ENCODE measurements at places on chromosomes 6 and 20.

DNA sequence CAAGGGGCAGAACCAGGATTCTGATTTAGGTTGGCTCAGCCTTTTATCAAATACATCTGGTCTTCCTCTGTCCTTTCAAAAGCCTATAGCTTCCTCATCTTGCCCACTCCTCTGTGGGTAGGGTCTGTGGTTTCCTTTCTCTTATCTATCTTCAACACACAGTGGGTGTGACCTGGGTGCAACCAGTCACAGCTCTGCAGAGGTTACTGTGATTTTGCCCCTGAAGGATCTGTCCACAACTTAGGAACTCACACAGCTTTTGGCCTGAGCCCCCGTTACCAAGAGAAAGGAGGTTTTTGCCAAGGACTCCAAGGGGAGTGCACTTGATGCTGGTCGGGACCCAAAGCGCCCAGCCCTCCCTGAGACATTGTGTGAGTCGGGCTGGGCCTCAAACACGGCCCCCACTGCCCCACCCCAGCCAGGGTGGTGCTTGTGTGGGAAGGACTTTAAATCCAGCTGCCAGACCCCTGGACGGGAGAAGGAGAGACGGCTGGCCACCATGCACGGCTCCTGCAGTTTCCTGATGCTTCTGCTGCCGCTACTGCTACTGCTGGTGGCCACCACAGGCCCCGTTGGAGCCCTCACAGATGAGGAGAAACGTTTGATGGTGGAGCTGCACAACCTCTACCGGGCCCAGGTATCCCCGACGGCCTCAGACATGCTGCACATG is at the start of gene PI16:
TSS of gene PI16 (plus strand) at position 477 of the 670 bp plus-strand sequence. CDS start at position 500, 23 bp downstream.
- no peak within 1 kb of the TSS for H3K4me3 ChIP-seq
- H3K4me1 ChIP-seq, result peaks cover 29% of the 10 kb centered on the region
- H3K36me3 ChIP-seq, result no peaks in the 10 kb centered on the region

GRCh38 chr20:4014031-4014474 is 1.3 kb downstream of the RNF24 start:
- DNase-seq, result no peak
- peak overlapping the region; percentile 90 for H3K27ac ChIP-seq
- no peaks in the 10 kb centered on the region for H3K36me3 ChIP-seq
- no peaks in the 10 kb centered on the region for H3K27me3 ChIP-seq
- H3K4me1 ChIP-seq, result no peaks in the 10 kb centered on the region

- H3K4me1 ChIP-seq, result no peaks in the 10 kb centered on the region
- DNase-seq, result no peak
- no peak overlapping the region for H3K27ac ChIP-seq
- no peaks in the 10 kb centered on the region for H3K27me3 ChIP-seq
Observed at GRCh38 chr20:4102381-4102780, 87.0 kb upstream of the RNF24 start.

DNA sequence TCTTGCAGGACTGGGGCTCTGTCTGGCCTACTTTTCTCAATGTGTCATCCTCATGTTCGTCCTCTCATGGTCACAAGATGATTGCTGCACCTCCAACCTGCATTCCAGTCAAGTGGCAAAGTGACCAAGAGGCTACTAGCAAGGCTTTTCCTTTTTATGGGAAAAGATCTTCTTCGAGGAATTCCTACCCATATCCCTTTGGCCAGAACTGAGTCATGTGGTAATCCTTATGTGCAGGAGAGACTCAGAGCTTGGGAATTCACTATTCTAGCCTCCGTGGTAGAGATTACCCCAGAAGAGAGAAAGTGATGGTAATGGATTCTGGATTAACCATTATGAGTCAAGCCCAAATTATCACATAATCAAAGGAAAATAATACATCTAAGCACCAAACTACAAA is 162.7 kb downstream of the KCNQ5 start:
- no peak overlapping the region for H3K27ac ChIP-seq
- H3K36me3 ChIP-seq, result no peaks in the 10 kb centered on the region
- DNase-seq, result no peak
- H3K27me3 ChIP-seq, result no peaks in the 10 kb centered on the region
- H3K4me3 ChIP-seq, result no peak overlapping the region

- H3K27me3 ChIP-seq, result no peaks in the 10 kb centered on the region
- peaks cover 20% of the 10 kb centered on the region for H3K4me1 ChIP-seq
- H3K36me3 ChIP-seq, result no peaks in the 10 kb centered on the region
- H3K27ac ChIP-seq, result no peak overlapping the region
Observed at GRCh38 chr20:16393836-16394235, 179.4 kb downstream of the KIF16B start.

DNA sequence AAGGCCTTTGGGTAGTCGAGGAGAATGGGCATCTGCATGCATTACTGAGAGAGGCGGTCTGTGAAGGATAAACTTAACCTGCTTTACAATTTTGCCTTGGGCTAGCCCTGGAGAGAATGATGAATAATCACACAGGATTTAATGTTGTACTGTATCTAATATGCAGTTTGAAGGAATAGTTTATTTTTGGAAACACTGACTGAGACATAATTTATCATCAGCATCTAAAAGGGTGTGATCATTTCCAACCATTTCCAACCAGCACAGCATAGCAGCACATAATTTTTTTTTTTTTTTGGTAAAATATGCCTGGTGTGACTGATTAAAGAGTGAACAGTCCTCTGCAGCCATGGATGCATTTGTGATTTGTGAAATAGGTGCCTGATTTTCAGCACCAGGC is 519.5 kb downstream of the PHF3 start:
- H3K36me3 ChIP-seq, result no peaks in the 10 kb centered on the region
- H3K4me1 ChIP-seq, result no peaks in the 10 kb centered on the region
- H3K27me3 ChIP-seq, result no peaks in the 10 kb centered on the region
- no peak overlapping the region for H3K4me3 ChIP-seq
